Mesothelial cell of epicardium (in vitro differentiated cells): ENCODE measurements at places on chromosomes 3 and 15.

GRCh38 chr3:109023656-109024254, 70.1 kb upstream of the GUCA1C start:
- no peak overlapping the region for H3K27ac ChIP-seq
- no peak overlapping the region for H3K4me3 ChIP-seq
- DNase-seq, result peak; percentile 42
- H3K36me3 ChIP-seq, result no peaks in the 10 kb centered on the region
- H3K27me3 ChIP-seq, result no peaks in the 10 kb centered on the region

- H3K27ac ChIP-seq, result peak overlapping the region; percentile 70
- no peaks in the 10 kb centered on the region for H3K36me3 ChIP-seq
- H3K4me1 ChIP-seq, result peaks cover 36% of the 10 kb centered on the region
- no peak for DNase-seq
- H3K4me3 ChIP-seq, result peak overlapping the region; percentile 78
Measured at GRCh38 chr3:115513416-115513800, 109.9 kb upstream of the GAP43 start.

GRCh38 chr3:81419228-81419627, 342.2 kb downstream of the GBE1 start:
- H3K27ac ChIP-seq, result no peak overlapping the region
- H3K27me3 ChIP-seq, result no peaks in the 10 kb centered on the region
- H3K4me1 ChIP-seq, result peaks cover 15% of the 10 kb centered on the region
- no peak for DNase-seq

DNA sequence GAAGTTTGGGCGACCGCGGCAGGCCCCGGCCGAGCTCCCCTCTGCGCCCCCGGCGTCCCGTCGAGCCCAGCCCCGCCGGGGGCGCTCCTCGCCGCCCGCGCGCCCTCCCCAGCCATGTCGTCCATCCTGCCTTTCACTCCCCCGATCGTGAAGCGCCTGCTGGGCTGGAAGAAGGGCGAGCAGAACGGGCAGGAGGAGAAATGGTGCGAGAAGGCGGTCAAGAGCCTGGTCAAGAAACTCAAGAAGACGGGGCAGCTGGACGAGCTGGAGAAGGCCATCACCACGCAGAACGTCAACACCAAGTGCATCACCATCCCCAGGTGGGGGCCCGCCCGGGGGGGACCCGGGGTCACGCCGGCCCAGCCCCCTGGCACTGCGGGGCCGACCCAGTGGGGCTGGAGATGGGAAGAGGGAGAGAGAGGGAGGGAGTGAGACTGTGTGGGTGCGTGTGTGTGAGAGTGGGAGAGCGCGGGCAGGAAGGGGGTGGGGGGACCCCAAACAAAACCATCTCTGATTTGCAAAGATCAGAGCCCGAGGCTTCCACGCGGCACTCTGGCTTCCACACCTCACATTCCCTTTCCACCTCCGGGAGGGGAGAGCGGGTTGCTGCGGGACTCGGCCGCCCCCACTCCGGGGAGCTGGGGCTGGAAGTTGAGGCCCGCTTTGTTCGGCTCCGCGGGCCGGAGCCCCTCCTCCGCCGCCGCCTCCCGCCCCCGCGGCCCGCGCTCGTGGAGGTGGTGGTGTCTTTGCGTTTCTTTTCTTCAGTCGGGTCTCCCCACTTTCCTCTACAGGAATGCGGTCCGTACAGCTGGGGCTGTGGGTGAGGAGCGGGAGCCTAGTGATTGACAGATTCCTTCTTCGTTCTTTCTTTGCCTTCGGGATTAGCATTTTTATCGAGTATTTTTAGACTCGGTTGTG, 898 bp downstream of the SMAD3 start:
- DNase-seq, result peak; percentile 55
- peaks cover 51% of the 10 kb centered on the region for H3K4me1 ChIP-seq
- H3K36me3 ChIP-seq, result peaks cover 3% of the 10 kb centered on the region
- peaks cover 2% of the 10 kb centered on the region for H3K27me3 ChIP-seq

GRCh38 chr15:100806157-100806556, 73.5 kb upstream of the ALDH1A3 start:
- no peaks in the 10 kb centered on the region for H3K27me3 ChIP-seq
- H3K36me3 ChIP-seq, result no peaks in the 10 kb centered on the region
- no peak overlapping the region for H3K27ac ChIP-seq
- DNase-seq, result no peak

DNA sequence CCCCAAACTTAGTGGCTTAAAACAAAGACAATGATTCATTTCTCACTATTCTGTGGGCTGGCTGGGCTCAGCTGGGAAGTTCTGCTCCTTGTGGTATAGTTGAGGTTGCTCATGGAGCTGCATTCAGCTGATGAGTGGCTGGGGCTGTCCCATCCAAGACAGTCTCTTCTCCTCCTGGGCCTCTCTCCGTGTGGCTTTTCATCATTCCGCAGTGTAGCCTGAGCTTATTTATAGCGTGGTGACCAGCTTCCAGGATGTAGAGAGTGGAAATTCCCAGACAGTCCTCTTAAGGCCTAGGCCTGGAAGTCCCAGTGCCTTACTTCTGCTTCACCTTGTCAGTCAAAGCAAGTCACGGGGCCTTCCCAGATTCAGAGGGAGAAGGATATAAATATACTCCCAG, 136.7 kb upstream of the DAZL start:
- H3K4me1 ChIP-seq, result no peaks in the 10 kb centered on the region
- no peak overlapping the region for H3K27ac ChIP-seq
- no peak overlapping the region for H3K4me3 ChIP-seq
- H3K27me3 ChIP-seq, result peaks cover 2% of the 10 kb centered on the region

DNA sequence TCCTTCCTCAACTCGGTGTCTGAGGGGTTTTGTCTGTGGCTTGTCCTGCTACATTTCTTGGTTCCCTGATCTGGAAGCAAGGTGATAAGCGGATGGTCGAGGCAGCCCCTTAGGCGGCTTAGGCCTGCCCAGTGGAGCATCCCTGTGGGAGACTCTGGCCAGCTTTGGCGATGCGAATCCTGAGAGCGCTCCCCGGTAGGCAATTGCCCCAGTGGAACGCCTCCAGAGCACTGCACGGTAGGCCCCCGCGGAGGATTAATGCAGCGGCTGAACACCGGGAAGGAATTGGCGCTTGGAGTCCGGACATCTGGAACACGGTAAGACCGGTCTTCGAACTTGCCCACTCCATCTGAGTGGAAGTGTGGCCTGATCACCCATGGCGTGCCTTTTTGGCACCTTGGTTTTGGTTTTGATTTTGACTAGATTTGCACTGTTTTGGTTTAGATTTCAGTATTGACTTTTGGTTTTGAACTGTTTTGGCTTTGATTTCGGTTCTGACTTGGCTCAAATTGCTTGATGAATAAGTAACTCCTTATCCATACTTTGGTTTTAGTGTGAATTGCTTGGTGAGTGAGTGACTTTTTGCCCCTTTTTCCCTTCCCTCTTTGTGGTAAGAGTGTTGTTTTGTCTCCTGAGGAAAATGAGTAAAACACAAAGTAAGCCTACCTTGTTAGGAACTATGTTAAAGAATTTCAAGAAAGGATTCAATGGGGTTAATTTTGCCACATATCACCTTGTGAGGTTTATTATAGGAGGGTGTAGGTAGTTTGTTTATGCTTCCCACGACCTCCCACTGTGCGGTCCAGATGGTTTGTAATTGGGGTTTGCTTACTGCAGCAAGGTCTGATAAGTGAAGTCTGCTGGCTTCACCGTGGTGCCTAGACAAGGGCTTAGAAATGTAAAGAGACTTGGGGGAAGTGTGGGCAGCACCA, 27.1 kb upstream of the GPR156 start:
- no peaks in the 10 kb centered on the region for H3K27me3 ChIP-seq
- peaks cover 30% of the 10 kb centered on the region for H3K36me3 ChIP-seq
- no peak for DNase-seq
- H3K4me1 ChIP-seq, result peaks cover 9% of the 10 kb centered on the region
- no peak overlapping the region for H3K4me3 ChIP-seq

GRCh38 chr3:110646496-110646895, 425.1 kb upstream of the NECTIN3 start:
- no peaks in the 10 kb centered on the region for H3K27me3 ChIP-seq
- H3K27ac ChIP-seq, result no peak overlapping the region
- H3K4me1 ChIP-seq, result peaks cover 15% of the 10 kb centered on the region
- DNase-seq, result no peak
- no peaks in the 10 kb centered on the region for H3K36me3 ChIP-seq
- H3K4me3 ChIP-seq, result no peak overlapping the region

DNA sequence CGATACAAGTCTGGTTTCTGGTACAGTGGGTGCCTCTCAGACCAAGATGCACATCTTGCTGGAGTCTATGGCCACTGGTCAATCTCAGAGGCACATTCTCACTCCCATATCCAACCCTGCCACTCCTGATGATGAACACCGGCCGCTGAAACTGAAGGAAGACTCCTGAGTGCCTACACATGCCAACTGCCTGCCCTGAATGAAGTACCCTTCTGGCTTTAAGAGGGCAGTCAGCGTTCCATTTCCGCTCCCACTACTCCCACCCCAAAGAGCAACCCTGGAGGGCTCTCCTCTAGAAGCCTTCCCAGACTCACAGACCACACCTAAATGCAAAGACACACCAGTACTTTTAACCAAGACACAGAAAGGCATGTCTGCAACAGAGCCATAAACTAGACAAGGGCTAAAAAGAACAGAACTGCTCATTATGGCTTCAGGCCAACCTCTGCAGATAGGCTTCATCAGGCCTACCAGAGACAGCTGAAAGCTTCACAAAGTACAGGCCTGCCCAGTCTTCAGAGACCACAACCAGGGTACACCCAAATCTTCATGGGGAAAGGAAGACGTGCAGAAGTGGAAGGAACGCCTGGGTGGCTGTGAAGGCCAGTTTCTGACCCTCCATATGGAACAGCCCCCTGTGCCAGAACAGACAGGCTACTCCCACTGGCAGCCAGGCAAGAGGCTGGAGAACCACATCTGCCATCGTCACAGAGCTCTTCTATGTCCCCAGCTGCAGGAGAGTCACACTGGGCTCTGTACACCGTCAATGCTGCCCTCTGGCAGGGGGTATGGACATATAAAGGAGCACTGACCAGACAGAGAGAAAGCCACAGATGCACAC, 14.3 kb downstream of the ANP32A start:
- peaks cover 51% of the 10 kb centered on the region for H3K4me1 ChIP-seq
- DNase-seq, result no peak
- peak overlapping the region; percentile 66 for H3K27ac ChIP-seq
- no peaks in the 10 kb centered on the region for H3K27me3 ChIP-seq
- no peak overlapping the region for H3K4me3 ChIP-seq

- H3K4me3 ChIP-seq, result no peak overlapping the region
- H3K4me1 ChIP-seq, result no peaks in the 10 kb centered on the region
- H3K27ac ChIP-seq, result no peak overlapping the region
- peaks cover 17% of the 10 kb centered on the region for H3K36me3 ChIP-seq
- no peaks in the 10 kb centered on the region for H3K27me3 ChIP-seq
Measured at GRCh38 chr3:51934139-51934850, 7.4 kb downstream of the RRP9 start.

GRCh38 chr3:30344288-30344687, 262.1 kb upstream of the TGFBR2 start:
- H3K4me3 ChIP-seq, result no peak overlapping the region
- no peaks in the 10 kb centered on the region for H3K36me3 ChIP-seq
- H3K27me3 ChIP-seq, result no peaks in the 10 kb centered on the region
- no peak for DNase-seq
- peaks cover 21% of the 10 kb centered on the region for H3K4me1 ChIP-seq

DNA sequence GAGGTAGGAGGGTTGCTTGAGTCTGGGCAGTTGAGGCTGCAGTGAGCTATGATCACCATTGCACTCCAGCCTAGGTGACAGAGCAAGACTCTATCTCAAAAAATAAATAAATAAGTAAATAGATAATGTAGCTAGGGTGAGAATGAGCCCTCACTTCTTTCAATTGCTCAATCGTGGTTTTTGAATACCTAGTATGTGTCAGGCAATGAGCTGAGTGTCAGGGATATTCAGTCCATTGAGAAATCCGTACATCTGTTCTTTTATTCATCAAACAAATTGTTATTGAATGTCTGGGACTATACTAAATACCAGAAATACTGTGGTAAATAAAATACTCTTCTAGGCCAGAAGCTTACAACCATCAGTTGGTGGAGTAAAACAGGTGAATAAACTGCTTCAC, 6.2 kb upstream of the ZNF148 start:
- no peaks in the 10 kb centered on the region for H3K36me3 ChIP-seq
- no peak overlapping the region for H3K4me3 ChIP-seq
- H3K27me3 ChIP-seq, result peaks cover 2% of the 10 kb centered on the region
- H3K4me1 ChIP-seq, result peaks cover under 1% of the 10 kb centered on the region
- no peak overlapping the region for H3K27ac ChIP-seq
- DNase-seq, result no peak

DNA sequence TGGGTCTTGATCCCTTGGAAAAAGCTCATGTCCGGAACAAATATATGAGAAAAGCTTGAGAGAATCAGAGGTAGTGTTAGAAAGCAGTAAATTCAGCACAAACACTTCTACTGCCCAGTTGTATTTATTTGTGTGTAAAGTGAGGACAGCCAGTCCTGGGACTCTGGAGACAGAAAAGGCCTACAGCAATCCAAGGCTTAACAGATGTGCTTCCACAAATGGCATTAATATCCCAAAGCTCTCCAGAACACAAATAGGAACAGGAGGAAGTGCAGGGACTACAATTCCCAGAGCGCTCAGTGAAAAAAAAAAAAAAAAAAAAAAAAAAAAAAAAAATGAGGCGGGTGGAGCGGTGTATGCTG, 390 bp upstream of the AP2M1 start:
- H3K27me3 ChIP-seq, result no peaks in the 10 kb centered on the region
- DNase-seq, result no peak
- H3K4me3 ChIP-seq, result peak overlapping the region; percentile 86
- H3K27ac ChIP-seq, result peak overlapping the region; percentile 88

GRCh38 chr3:96803870-96804269, 10.5 kb upstream of the EPHA6 start:
- H3K27me3 ChIP-seq, result no peaks in the 10 kb centered on the region
- H3K36me3 ChIP-seq, result no peaks in the 10 kb centered on the region
- H3K4me3 ChIP-seq, result no peak overlapping the region
- no peak for DNase-seq
- peaks cover 6% of the 10 kb centered on the region for H3K4me1 ChIP-seq
- no peak overlapping the region for H3K27ac ChIP-seq

DNA sequence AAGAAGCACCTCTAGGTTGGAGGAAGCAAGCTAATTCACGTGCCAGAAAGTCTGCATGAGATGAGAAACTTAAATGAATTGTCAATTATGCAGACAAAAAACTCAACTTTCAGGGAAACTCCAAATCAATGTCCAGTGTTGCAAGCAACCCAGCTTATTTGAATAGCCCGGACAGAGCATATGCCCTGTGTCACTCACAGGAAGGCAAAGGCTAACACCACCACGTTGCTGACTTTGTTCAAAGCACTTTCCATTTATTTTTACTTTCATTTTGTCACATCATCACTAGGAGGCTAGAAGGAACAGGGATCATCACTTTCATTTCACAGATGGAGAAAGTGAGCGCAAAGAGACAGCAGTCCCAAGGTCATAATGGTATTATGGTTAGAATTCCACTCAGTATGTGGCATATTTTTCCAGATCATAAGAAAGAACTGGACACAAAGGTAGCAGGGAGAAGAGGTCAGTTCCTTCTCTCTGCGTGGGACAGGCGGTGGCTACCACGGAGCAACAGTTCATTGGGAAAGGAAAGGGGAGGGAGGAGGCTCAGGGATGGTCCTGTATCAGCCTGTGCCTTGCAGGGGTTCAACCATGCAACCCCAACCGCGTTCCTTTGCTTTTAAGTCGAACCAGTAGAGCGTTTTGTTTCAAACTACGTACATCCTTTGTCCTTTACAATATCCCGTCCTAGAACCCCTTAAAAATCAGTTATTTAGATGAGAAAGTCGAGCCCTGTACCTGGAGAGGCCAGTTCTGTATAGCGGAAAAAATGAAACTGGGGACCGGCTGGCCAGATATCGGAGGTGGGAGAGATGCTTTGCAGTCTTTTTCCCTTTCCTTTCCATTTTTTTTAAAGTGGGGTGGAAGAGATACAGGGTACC, 1.1 kb downstream of the HEG1 start:
- H3K4me3 ChIP-seq, result peak overlapping the region; percentile 75
- H3K27me3 ChIP-seq, result peaks cover 69% of the 10 kb centered on the region
- H3K36me3 ChIP-seq, result no peaks in the 10 kb centered on the region
- H3K4me1 ChIP-seq, result peaks cover 35% of the 10 kb centered on the region
- H3K27ac ChIP-seq, result peak overlapping the region; percentile 30
- DNase-seq, result no peak
